Activated naive CD8-positive, alpha-beta T cell treated with anti-CD3 and anti-CD28 coated beads for 36 hours (primary cell): ENCODE measurements at places on chromosomes 13 and 19. TPM values are rescaled to one million over a fixed set of nuclear protein-coding genes. Genes with fewer than 3 reads are reported as not detected.

GRCh38 chr19:1805401-1806183, 6.5 kb downstream of the ATP8B3 start:
- H3K27me3 ChIP-seq, result no peaks in the 10 kb centered on the region
- no peak for DNase-seq
- no peaks in the 10 kb centered on the region for H3K36me3 ChIP-seq
- H3K27ac ChIP-seq, result no peak overlapping the region
- no peaks in the 10 kb centered on the region for H3K4me1 ChIP-seq

FLT3LG gene
- total RNA-seq, result 61.0 TPM

DNA sequence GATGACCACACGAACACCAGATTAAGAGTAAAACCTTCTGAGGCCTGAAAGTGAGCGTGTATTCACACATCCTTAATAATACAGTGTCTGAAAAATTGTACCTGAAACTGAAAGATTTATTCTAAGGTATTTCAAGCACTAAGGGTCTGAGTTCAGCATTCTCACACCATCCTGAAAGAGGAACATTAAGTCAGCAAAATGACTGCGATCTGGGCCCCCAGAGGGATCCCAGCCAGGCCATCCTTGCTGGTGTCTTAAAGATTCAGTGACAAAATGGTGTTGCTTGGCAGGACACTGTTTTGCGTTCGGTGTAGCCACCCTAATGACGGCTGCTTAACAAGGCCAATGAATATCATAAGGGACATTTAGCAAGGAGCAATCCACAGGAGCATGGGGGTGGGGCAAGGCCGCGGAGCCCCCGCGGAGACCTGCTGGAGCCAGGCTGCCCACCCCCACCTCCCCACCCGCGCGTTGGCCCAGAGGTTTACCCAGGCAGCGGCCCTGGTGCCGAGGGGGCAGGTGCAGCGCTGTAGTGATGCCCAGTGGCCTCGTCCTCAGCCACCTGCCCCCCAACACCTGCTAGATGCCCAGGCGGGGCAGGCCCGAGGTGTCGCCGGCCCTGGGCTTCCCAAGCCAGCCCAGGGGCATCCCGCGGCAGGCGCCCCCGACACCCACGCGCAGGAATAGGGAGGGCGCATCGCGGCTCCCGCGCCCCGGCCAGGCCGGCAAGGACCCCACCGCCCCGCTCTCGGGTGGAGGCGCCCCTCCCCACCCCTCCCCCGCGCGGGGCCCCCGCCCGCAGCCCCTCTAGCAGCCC, 742 bp downstream of the NALCN start:
- no peak overlapping the region for H3K27ac ChIP-seq
- no peak for DNase-seq
- peaks cover 55% of the 10 kb centered on the region for H3K27me3 ChIP-seq
- H3K4me3 ChIP-seq, result no peak overlapping the region

- H3K4me3 ChIP-seq, result no peak overlapping the region
- peak; percentile 15 for DNase-seq
- H3K4me1 ChIP-seq, result no peaks in the 10 kb centered on the region
These were observed 74.9 kb downstream of the WTIP start for GRCh38 chr19:34556488-34556887.

DNA sequence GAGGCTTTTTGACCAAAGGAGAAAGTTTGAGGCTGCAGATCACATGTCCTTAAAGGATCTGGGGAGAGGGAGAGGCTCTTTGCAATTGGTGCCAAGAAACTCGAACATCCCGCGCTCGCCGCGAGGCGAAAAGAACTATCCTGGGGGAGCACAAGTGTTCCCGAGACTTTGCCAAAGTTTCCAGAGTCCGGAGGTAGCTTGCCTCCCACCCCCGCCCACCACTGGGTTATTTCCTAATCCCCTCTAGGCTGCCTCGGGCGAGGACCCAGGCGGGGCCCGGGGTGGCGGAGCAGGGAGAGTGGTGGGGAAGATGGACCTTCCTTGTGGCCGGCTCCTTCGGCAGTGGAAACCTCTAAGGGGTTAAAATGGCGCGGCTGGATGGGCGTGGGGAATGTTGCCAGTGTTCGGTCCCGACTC, 114.5 kb downstream of the KCNRG start:
- H3K27ac ChIP-seq, result peak overlapping the region; percentile 56
- H3K27me3 ChIP-seq, result peaks cover 83% of the 10 kb centered on the region
- H3K36me3 ChIP-seq, result peaks cover 10% of the 10 kb centered on the region
- peak overlapping the region; percentile 65 for H3K4me3 ChIP-seq
- peaks cover 49% of the 10 kb centered on the region for H3K4me1 ChIP-seq
- no peak for DNase-seq

DCAF15 gene
- total RNA-seq, result 54.3 TPM
